ENCODE measurements at places on chromosomes 6 and 20.

GRCh38 chr6:63317641-63318040, 2.1 kb downstream of the LGSN start:
- DNase-seq: no peak

GRCh38 chr20:56897318-56897957, 268.3 kb downstream of the TFAP2C start:
- DNase-seq: no peak

- no peak for DNase-seq
Measured at GRCh38 chr6:166279393-166279679, 28.9 kb downstream of the PRR18 start.

- DNase-seq: no peak
Measured at GRCh38 chr20:6671829-6672228, 95.7 kb upstream of the BMP2 start.

DNA sequence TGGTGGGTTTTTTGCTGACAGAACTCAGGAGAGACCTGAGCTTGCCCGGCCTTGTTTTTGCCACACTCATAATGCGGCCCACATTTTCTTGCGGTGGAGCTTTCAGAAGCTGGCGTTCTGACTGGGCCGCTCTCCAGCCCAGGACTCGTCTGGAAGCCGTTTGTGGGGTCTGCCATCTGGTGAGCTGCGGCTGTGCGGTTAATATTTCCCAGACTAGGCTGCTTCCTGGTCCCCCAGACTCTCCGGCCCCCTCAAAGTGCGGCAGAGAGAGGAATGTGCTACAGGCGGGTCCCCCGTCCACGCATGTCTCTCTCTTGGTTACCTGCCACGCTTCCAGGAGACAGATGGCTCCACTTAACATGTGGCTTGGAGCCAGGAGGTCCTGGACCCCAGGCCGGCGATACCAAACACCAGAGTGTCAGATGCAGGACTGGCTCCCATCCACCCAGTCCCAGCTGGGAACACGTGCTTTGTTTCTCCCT, 128.9 kb upstream of the PMEPA1 start:
- no peak for DNase-seq

DNA sequence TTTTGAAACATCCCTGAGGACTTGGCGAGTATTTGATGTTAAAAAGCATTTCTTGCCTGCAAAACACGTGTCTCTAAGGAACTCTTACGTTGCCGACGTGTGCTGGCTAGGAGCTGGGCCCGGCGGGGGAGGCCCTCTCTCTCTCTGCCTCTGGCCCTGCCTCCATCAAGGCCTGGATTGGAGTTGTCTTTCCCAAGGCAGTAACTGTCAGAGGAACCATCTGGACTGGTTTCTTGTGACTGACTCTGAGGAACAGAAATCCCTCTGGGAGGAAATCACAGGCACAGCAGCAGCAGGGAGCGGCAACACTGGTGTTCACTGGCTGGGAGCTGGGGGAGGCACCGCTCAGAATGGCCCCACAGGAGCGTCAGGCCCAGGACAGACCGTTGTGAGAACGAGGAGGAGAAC, 244.2 kb downstream of the NRN1 start:
- no peak for DNase-seq

GRCh38 chr6:156760377-156760776, 16.8 kb upstream of the ARID1B start:
- DNase-seq: no peak

GRCh38 chr6:45438849-45439406, 61.2 kb upstream of the SUPT3H start:
- no peak for DNase-seq

GRCh38 chr20:2800521-2801285, at the start of gene CPXM1:
Gene CPXM1, minus strand, starts transcription at chr20:2800627. Its CDS starts 55 bp downstream, at chr20:2800572.
- peak; percentile 62 for DNase-seq

- DNase-seq: no peak
Measured at GRCh38 chr20:8399947-8400346, 267.9 kb downstream of the PLCB1 start.

DNA sequence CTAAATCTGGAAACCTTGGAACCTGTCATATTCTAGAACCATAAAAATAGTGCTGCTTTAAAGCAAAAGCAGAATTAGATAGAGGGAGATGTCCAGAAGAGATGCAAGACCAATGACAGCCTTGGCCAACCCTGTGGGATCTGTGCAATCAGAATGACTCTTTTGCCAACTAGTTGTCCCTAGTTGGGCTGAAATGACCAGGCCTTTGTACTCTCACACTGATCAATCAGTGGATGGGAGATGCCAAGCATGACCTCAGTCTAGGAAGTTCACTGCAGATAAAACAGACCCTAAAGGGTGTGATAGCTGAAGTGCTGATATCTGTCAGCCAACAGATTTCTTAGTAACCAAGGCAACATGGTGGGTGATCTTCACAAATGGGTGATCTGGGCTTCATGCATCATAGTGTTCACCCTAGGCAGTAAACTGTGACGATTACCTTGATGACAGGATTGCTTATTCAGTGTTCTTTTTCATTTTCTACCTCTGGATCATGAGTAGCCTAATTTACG, 52.1 kb downstream of the BCKDHB start:
- no peak for DNase-seq

DNA sequence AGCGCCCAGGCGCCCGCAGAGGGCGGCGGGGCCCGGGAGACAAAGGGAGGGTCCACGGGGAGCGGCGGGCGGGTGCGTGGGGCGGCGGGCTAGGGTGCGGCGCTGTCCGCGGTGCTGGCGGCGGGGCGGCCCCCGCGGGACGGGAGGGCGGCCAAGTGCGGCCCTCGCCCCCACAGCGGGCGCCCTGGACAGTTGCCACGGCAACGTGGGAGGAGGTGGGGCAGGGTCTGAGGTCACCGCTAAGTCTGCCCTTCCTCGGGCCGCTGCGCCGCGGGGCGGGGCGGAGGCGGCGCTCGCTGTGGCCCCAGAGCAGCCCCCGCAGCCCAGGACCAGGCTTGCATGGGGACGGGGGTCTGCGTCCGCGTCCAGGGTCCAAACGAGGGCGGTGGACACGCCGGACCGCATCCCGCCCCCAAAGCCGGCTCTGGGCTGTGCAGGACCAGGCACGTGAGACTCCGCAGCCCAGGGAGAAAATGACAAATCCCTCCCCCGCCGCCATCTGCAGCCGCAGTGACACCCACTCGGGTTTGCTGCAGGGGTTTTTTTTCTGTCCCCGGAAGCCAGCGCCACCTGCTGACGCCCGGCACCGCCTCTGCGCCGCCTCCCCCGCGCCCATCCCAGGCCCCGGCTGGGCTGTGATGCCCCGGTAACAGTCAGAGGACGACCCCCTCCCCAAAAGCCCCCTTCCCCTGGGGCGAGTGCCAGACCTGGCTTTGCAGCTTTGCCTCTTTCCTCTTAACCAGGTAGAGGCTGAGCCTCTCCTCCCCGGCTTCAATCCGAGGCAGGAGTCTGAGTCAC, 36.8 kb downstream of the YTHDF1 start:
- DNase-seq: peak; percentile 50

DNA sequence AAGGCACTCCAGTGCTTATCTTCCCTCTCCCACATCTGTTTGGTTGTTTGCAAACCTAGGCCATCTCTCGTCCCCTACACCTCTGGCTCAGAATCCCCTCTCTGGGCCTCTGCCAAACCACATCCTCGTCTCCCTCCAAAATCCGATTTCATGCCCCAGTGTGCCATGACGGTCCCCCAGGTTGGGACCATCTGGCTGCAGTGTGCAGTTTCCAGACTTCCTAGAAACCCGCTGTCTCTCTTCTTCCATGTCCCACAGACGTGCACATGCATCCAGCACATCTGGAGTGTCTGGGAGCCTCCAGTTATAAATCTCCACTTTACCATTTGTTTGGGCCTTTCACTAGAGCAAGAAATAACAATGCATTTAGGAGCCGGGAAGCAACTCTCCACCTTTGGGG, 316.2 kb downstream of the KIF16B start:
- no peak for DNase-seq

GRCh38 chr20:56776345-56776744, 147.2 kb downstream of the TFAP2C start:
- no peak for DNase-seq

DNA sequence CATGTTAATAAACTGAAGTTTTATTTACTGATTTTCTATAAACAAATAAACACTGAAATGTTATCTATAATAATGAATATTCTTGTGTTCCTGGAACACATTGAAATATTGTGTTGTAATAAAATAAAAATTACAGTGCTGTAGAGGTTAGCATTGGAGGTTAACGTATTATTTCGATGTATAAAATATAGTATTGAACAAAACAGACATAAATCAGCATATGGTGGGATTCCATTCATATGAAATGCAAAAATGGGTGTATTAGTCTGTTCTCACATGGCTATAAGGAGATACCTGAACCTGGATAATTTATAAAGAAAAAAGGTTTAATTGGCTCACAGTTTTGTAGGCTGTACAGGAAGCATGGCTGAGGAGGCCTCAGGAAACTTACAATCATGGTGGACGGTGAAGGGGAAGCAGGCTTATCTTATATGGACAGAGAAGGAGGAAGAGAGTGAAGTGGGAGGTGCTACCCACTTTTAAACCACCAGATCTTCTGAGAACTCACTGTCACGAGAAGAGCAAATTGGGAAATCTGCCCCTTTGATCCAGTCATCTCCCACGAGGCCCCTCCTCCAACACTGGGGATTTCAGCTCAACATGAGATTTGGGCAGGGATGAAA, 24.6 kb upstream of the BMP6 start:
- DNase-seq: no peak

- DNase-seq: no peak
Measured at GRCh38 chr6:36851626-36852025, 12.4 kb upstream of the CPNE5 start.

- no peak for DNase-seq
Measured at GRCh38 chr6:39243809-39244208, 14.5 kb upstream of the KCNK5 start.

DNA sequence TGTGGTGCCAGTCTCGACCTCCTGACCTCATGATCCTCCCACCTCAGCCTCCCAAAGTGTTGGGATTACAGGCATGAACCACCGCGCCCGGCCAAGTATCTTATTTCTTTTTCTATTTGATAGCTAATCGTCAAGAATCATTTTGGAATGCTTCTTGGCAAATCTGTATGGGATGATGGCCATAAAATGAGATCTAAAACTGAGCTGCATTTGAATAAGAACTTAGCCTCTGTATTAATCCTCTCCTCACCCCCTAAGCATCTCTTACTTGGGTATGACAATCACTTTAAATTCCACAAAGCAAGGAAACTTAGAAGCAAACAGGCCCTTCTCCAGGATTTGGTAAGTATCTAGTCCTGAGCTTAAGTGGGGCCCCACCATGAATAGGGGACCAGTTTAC, 108.9 kb upstream of the BTBD3 start:
- no peak for DNase-seq

DNA sequence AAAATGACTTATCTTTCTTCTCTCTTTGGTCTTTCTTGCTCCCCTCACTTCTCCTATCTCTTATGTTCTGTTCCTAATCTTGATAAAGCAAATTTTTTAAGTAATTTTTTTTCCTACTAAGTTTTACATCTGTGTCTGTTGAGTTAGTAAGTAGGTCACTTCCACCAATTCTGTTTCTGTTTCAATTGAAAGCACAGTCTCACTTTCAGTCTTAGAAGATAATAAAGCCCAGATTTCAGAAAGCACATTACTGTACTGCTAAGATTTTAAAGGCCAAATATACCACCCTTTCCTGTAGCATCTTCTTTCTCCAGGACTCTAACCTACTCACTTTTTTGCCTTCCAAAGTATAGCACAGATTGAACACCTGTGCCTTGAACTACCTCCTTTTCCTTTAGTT, 866.1 kb upstream of the ADGRB3 start:
- DNase-seq: no peak

DNA sequence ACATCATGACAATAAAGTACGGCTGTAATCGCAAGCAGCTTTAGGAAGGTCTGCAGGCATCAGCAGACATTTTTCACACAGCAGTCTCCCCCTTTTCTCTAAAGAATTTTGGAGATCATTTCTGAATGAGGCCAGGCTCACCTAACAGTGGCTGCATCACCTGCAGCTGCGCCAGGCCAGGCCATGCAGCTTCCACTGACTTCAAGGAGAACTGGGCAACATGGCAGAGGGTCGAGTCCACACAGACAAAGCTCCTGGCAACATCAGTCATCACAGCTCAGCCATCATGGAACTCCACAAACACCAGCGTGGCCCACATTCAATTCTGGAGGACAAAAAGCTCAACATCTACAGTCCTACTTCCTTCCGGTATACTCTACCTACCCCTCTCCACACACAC, 17.8 kb upstream of the FOXC1 start:
- DNase-seq: no peak

DNA sequence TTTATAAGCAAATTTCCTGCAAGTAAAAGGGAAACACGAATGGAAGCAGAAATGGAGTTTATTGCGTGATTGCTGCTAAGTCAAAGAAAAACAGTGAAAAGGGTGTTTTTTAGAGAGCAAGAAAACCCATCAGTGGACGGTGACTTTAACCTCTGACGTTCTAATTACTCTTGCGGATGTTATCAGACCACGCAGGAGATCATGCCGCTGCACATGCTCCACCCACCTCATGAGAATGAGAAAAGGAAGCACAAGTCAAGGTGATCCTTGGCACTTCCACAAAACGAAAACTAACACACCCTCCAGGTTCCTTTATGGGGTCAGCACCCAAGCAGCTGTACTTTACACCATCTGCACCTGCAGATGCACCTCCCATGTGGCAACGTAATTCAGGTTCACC, 45.0 kb downstream of the LYRM4 start:
- DNase-seq: no peak

- no peak for DNase-seq
Measured at GRCh38 chr6:76124018-76124417, 51.6 kb upstream of the IMPG1 start.

GRCh38 chr6:20473518-20473917, 60.7 kb upstream of the CDKAL1 start:
- DNase-seq: no peak

DNA sequence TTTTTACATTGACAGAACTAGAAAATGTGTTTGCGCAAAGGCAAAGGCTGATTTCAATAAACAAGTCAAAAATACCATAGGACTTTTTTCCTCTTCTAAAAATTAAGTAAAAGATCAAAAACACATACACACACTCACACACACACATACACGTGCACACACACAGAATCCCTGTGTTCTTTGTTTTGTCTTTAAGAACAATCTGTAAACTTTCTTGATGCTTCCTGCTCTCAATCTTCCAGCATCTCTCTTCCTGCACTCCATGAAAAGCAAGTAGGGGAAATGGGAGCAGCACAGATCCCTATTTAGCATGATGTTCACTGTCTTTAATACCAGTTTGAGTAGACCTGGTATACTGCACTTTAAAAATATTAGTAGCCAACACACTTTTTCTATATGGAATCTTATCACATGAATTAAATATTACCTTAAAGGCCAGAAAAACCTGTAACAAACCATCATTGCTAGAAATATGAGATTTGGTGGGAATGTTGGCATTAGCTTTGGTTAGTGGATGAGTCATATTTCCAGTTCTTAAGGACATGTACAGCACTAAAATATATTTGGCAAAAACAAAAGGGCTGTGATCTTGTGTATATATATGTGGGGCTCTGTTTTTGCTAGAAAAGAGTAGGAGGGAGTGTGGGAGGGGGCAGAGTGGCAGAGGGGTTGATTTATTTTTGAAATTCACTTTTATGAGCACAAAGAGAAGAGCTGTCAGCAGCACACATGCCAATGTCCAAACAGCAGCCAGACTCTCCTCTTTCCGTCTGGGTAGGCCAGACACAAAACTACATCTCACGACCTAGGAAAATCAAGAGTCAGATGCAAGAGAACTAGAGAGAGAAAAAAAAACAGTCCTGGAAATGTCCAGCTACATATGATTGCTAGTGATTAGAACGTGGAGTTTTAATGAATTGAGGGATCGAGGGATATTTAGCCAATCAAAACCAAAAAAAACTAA, 4.6 kb downstream of the PTPRK start:
- no peak for DNase-seq

- DNase-seq: no peak
Measured at GRCh38 chr6:110999634-111000270, 17.9 kb downstream of the RPF2 start.

Data from NCI-H2227 treated with DMSO at 0.1 percent for 48 hours (cell line).